ENCODE measurements at places on chromosomes 6 and 20. TPM values are rescaled to one million over a fixed set of nuclear protein-coding genes. Genes with fewer than 3 reads are reported as not detected.

RUNX2 gene
- 0.72 TPM for total RNA-seq

TRMT11 gene
- 11.2 TPM for total RNA-seq

PAK5 gene
- total RNA-seq, result not detected

SLC22A23 gene
- total RNA-seq, result 13.9 TPM

DPPA5 gene
- total RNA-seq, result not detected

MMP24OS gene
- total RNA-seq, result 36.6 TPM

DNAH8 gene
- not detected for total RNA-seq
